ENCODE measurements at places on chromosomes 5 and 9. TPM values are rescaled to one million over a fixed set of nuclear protein-coding genes. Genes with fewer than 3 reads are reported as not detected.

AP3B1 gene
- total RNA-seq, result 36.3 TPM

- no peak for DNase-seq
Measured at GRCh38 chr5:8523501-8523900, 654.6 kb downstream of the MTRR start.

GRCh38 chr5:157818368-157818767, 40.6 kb downstream of the CLINT1 start:
- DNase-seq, result no peak

DNA sequence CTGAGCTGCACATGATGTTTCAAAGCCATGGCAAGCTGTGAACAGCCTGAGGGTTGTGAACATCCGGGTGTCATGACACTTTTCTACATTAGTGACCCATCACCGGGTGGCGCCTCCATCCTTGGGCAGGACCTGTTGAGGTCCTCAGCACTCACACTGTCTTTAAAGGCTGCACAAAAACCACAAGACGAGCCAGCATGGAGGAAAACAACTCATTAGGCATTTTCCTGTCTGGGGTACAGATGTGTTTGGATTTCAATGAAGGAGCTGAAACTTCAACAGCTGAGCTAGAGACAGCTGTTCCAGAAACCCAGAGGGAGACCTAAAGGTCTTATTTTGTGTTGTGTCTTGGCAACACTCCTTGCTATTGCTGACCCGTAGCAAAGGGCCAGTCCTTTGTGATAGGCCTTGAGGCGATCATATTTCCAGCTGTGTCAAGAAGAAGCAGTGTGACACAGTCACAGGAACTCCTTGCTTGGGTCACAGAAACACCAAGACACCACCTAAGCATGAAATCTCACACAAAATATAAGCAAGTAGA, 151.8 kb upstream of the VLDLR start:
- peak; percentile 29 for DNase-seq

DNA sequence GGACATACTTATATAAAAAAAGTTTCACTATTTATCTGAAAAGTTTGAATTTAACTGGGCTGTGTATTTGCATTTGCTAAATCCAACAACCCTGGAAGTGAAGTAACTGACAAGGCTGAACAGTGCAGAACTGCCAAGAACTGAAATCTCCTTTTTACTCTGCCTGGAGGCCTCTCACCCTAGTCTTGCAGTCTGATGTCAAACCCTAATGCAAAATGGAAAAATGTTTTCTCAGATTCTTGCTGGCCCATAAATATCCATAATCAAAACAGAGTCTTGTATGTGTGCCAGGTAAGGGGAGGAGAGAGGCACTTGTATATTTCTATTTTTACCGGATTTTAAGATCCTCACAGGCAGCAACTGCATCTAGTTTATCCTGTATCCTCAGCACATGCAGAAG, 432.7 kb upstream of the KLF4 start:
- DNase-seq, result no peak

Data from lung microvascular endothelial cell (primary cell).